Stimulated activated naive CD8-positive, alpha-beta T cell treated with anti-CD3 and anti-CD28 coated beads, Interleukin-15, Interleukin-2, amounts not matched to agents 100 U/mL and 50 U/mL, for 24 hours (primary cell): ENCODE measurements at places on chromosomes 11 and 22.

DNA sequence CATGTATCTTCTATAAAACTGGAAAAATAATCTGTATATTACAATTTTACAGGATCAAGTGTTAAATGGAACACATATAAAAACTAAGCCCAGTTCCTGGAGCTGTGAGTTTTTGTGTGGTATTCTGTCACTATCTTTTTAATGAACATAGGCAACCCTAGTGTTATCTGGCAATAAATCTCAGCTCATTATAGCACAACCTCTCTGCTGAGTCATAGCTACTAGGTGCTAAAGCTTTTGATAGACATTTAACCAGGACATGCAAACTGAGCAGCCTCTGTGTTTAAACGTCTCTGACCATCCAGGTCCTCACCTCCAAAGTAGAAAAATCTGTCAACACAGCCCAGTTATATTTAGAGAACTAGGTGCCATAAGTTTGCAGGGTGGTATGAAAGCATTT, 91.0 kb upstream of the CARD18 start:
- no peak for DNase-seq

GRCh38 chr22:35192129-35192918, 65.0 kb upstream of the HMGXB4 start:
- DNase-seq: no peak

- DNase-seq: no peak
Observed at GRCh38 chr11:405954-406795, 8.6 kb downstream of the SIGIRR start.

GRCh38 chr11:1196516-1197391, 26.1 kb upstream of the MUC5B start:
- DNase-seq: no peak

DNA sequence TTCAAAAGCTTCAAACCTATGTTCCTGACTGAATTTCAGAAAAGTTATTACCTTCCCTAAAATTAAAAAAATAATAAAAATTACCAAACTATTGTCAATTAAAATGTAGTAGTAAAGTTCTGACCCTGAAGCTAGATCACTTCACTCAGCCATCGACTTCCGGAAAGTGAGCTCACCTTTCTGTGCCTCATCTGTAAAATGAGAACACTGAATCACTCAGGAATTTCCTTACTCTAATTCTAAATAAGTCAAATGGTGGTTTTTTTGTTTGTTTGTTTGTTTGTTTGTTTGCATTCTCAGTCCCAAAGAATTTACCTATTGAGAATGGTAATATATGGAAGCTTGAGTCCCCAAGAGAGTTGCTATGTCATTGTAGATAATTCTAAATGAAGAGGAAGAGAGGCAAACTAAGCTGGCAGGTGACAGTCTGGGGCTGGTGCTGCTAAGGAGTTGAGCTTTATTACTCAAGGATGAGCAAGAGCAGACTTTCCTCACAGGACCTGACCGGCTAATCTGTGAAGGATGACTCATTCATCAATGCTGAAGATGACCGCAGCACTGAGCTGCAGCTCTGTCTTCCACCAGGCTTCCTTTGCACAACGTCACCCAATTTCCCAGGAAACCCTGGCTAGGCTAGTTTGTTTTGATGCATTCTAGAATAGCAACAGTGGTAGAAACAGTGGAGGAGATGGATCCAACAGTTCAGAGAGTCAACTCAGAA, 248.8 kb downstream of the RAB38 start:
- no peak for DNase-seq

DNA sequence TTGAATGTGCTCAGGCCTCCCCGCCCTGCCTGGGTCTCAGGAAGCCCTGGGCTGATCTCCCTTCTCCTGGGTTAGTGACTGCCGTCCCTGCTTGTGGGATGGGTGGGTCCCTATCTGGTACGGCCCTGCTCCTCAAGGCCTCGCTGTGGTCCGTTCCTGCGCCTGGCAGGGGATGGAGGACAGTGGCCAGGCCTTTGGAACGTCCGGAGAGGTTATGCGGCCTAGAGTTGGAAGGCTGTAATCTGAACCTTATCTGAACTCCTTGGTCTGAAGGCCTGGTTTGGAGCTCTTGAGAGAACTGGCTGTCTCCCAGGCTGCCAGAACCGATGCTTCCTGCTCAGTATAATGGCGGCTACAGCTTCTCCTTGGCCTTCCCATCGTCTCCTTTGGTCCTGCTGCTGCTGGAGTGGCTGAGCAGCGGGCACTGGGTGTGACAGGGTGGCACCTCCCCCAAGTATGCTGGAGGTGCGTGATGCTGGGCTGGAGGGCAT, 72.8 kb downstream of the FLI1 start:
- DNase-seq: no peak

DNA sequence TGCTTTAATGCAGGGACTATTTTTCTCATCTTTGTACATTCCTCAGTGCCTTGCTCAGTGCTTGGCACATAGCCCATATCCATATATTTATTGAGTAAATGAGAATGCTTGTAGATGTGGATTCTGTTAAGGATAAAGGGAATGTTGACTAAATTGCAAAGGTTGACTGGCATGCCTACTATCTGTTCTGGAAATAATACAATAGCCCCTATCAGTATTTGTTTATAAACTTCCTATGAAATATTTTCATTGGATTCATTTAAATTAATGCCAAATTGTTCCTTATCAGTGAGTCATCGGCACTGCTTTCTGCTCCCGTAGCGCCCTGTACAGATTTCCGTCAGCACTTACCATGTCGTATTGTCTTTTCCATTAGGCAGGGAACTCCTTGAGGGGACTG, 8.0 kb downstream of the RNF121 start:
- DNase-seq: no peak

GRCh38 chr11:12192794-12193514, 82.6 kb downstream of the MICAL2 start:
- no peak for DNase-seq
